ENCODE measurements at places on chromosomes 12 and 14. TPM values are rescaled to one million over a fixed set of nuclear protein-coding genes. Genes with fewer than 3 reads are reported as not detected.

DNA sequence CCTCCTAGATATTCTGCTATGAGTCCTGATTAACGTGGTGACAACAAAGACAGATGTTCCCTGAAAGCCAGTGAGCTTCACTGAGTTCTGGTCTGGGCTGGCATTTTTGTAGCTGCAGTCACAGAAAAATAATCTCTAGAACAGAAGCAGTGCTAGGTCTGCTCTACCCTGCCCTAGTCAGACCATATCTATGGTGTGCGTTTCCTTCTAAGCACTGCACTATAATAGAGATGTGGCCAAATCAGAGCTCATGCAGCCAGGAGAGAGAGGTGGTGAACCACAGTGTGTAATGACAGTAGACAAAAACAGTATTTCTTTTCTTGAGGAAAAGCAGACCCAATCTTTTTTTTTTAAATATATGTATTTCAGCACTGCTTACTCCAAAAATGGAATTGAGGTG lies 76.3 kb downstream of the CMAS start:
- H3K27me3 ChIP-seq = peaks cover 21% of the 10 kb centered on the region
- no peaks in the 10 kb centered on the region for H3K36me3 ChIP-seq
- no peaks in the 10 kb centered on the region for H3K4me1 ChIP-seq
- H3K4me3 ChIP-seq = no peak overlapping the region
- H3K27ac ChIP-seq = no peak overlapping the region
- no peak for DNase-seq

DNA sequence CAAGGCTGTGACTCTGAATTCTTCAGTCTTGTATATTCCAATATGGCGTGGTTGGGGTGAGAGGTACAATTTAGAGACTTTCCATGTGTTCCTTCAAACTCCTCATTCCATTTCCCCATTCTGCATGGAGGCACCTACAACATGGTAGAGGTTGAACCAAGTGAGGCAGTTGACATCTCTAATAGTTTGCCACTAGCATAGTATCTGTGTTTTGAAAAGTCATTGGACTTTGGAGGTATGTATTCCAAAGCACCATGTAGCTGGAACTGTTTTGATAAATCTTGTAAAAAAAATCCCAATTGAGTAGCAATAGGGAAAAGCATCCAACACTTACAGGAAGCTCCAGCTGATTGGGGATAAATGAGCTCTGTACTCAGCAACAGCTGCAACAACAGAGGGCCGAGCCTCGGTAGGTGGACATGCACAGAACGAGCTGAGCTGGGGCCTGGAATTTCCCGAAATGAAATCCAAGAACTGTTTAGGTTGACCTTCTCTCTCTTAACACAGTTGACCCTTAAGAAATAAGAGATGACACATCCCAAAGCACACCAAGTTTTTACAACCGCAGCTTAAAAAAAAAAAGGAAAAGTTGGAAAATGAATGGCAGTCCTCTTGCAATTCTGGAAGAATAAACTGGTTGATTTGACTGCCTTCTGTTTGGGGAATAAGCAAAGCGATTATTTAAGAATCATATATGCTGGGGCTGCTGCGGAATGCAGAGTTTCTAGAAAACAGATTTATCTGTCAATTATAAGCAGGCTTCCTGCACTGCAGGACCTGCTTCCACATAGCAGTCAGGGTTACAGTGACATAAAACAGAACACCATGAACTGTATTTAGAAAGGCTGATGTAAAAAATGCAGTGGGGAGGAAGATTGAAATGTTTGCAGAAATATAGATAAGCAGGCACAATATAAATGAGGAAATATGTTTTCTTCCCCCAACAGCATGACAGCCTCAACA lies 194.6 kb upstream of the KRR1 start:
- peak overlapping the region; percentile 9 for H3K4me3 ChIP-seq
- no peaks in the 10 kb centered on the region for H3K36me3 ChIP-seq
- peaks cover 26% of the 10 kb centered on the region for H3K4me1 ChIP-seq

DNA sequence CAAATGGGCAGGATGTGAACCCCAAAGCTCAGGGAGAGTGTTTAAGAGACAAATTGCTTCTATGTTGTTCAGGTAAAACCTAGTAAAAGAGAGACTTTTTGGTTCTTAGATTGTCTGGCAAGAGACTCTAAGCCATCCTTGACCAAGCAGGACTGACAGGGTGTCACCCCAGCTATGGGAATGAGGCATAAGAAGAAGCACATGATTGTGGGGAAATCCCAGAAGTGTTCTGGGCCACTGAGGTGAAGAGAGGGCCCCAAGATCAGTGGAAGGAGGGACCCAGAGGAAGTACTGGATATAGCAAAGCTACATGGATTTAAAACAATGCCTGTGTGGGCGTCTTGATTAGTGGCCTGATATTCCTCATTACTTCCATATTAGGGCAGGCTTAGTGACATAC lies 99.0 kb downstream of the SAMD4A start:
- H3K27ac ChIP-seq = no peak overlapping the region
- H3K4me1 ChIP-seq = peaks cover 18% of the 10 kb centered on the region
- no peak for DNase-seq
- peaks cover 3% of the 10 kb centered on the region for H3K36me3 ChIP-seq
- no peaks in the 10 kb centered on the region for H3K27me3 ChIP-seq
- no peak overlapping the region for H3K4me3 ChIP-seq

- H3K27ac ChIP-seq = no peak overlapping the region
- no peaks in the 10 kb centered on the region for H3K27me3 ChIP-seq
- no peak overlapping the region for H3K4me3 ChIP-seq
- peaks cover 7% of the 10 kb centered on the region for H3K4me1 ChIP-seq
Measured at GRCh38 chr12:89789862-89790261, 81.2 kb upstream of the ATP2B1 start.

DNA sequence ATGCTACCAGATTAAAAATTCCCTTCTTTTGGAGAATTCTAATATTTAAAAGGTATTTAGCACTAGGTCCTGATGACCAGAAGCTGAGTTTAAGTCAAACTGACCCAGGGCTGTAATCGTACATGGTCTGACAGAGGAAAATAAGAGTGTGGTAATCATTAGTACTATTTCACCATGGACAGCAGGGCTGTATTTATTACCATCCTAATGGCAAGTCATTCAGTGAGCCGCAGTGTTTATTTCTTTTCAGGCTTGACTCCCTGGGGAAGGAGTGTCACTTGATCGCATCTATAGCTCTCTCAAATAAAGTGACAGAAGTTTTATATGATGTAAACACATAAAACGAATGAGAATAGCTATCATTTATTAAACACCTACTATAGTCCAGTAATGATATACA lies 261.8 kb downstream of the BTG1 start:
- H3K27me3 ChIP-seq = no peaks in the 10 kb centered on the region
- DNase-seq = no peak
- H3K4me3 ChIP-seq = no peak overlapping the region
- no peaks in the 10 kb centered on the region for H3K4me1 ChIP-seq
- H3K27ac ChIP-seq = no peak overlapping the region

GRCh38 chr12:109020146-109020795 lies 597 bp downstream of the SVOP start:
- H3K36me3 ChIP-seq = no peaks in the 10 kb centered on the region
- H3K4me3 ChIP-seq = no peak overlapping the region
- no peak overlapping the region for H3K27ac ChIP-seq
- H3K27me3 ChIP-seq = no peaks in the 10 kb centered on the region
- no peak for DNase-seq
- no peaks in the 10 kb centered on the region for H3K4me1 ChIP-seq

GRCh38 chr14:35607380-35607779 lies 73.4 kb downstream of the INSM2 start:
- no peak overlapping the region for H3K4me3 ChIP-seq
- no peaks in the 10 kb centered on the region for H3K27me3 ChIP-seq
- H3K27ac ChIP-seq = no peak overlapping the region
- H3K36me3 ChIP-seq = peaks cover 11% of the 10 kb centered on the region
- no peak for DNase-seq

DNA sequence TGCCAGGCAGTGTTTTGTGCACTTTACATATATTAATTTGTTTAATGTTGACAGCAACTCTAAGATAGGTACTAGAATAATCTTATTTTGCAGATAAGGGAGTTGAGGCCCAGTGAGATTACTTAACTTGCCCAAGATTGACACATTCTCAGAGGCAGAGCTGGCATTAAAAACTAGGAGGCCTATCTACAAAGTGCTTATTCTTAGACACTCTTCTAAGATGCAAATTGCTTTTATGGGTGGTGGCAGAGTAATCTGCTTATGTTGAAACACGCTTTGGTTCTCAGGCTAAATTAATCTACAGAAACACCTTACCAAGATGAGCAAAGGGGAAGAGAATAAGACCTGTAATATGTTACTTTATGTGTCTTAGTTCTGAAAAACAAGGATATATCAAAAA lies 7.2 kb downstream of the MGP start:
- no peaks in the 10 kb centered on the region for H3K4me1 ChIP-seq
- no peaks in the 10 kb centered on the region for H3K27me3 ChIP-seq
- H3K4me3 ChIP-seq = no peak overlapping the region

DNA sequence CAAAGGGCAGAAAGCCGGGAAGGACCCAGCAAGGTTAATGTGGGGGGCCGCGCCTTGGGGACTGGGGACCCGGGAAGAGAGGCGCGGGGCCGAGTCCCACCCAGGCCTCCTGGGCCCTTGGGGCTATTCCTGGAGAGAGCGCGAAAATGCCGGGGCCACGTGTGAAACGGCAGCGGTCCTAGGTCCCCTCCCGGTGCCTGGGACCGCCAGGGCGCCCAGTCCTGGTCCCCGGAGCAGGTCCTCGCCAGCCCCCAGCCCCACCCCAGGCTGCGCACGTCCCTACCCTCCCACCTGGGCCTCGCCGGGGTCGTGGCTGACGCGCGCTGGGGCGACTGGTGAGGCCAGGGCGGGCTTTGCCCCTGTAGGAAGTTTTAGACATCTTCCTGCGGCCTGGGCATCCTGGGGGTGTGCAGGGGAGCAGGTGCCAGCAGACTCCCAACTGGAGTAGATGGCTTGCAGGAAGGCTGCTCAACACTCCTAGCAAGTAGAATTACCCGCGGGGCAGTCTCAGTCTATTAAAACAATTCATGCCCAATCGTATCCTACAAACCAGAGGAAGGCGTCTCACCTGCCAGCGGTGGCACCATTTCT lies 708 bp downstream of the FAR2 start:
- peaks cover 8% of the 10 kb centered on the region for H3K4me1 ChIP-seq
- no peak for DNase-seq
- no peaks in the 10 kb centered on the region for H3K27me3 ChIP-seq

- H3K27ac ChIP-seq = no peak overlapping the region
- no peak for DNase-seq
- H3K36me3 ChIP-seq = peaks cover 12% of the 10 kb centered on the region
- 0 out of 2 replicates have a peak, but pooled peaks cover 6% of the 10 kb centered on the region for H3K4me1 ChIP-seq
- H3K4me3 ChIP-seq = no peak overlapping the region
Measured at GRCh38 chr12:42097971-42098370, 46.7 kb downstream of the GXYLT1 start.

Gene TTC6
- not detected for total RNA-seq

Gene CLEC4D
- not detected for total RNA-seq

Gene LRRK2
- total RNA-seq = 7.0 TPM

Gene REM2
- not detected for total RNA-seq

Gene TPPP2
- total RNA-seq = not detected

Gene WDHD1
- 6.3 TPM for total RNA-seq

Gene DPY19L2
- total RNA-seq = not detected

Gene KIF26A
- not detected for total RNA-seq
